ENCODE measurements at places on chromosomes 7 and 10.

DNA sequence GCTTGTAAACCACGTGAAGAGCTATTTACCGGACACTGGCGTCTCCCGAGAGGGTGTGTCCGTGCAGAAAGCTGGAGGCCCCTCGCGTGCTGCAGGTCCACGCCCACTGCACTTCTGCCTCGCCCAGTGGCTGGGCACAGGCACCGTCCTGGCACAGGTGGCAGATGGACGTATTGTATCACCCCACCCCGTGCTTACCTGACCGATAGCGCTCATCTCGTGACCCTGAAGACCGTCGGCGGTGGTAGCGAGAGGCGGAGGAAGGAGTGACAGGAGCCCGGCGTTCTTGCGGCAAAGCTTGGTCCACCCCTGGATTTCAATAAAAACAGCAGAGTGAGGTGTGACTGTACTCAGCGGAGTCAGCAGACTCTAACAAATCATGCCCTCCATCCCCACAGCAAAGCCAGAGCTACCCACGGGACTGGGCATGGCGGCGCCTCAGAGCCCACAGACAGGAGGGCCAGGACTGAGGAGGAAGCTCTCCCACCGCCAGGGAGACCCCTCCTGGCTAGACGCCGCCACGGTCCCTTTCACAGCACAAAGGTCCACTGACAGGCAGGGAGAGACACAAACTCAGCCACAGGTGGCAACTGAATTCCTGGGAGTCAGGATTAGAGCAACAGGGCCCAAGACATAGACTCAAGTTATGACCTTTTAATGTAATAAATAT is 217.1 kb downstream of the DIP2C start:
- no peak for DNase-seq

GRCh38 chr7:108132551-108133265 is 2.5 kb upstream of the LAMB4 start:
- no peak for DNase-seq

DNA sequence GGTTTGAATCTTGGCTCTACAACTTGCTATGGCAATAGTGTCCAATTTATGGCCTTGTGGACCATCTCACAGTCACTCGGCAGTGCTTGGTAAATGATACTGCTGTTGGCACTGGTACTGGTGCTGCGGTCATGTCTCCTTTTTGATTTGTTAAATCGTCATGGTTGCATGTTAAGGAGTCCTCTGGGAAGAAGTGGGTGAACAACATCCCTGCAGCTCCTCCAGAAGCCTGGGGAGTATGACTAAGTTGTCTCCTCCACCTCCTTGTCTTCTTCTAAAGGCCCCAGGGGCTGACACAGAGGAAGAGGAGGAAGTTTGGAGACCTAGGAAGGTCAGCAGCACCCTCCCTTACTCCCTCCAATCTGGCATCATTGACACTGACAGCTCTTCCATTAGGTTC is 8.5 kb downstream of the ITPRIP start:
- no peak for DNase-seq

DNA sequence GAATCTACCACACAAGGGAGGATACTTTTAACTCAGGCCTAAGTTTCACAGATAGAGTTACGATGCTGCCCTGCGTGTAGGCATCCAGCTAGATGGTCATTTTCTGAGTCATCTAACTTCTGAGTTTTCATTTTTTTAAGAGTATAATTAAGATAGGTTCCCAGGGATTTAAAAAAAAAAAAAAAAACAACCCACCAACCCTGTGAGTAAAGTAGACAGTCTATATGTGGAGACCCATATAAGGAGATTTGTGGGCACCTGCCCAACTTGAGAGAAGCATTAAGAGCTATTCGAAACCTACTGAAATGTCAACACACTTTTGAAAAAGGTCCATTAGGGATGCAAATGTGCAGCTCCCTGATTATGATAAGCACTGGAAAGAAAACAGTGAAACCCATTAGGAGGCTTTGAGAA is 257.3 kb downstream of the TRIL start:
- no peak for DNase-seq

DNA sequence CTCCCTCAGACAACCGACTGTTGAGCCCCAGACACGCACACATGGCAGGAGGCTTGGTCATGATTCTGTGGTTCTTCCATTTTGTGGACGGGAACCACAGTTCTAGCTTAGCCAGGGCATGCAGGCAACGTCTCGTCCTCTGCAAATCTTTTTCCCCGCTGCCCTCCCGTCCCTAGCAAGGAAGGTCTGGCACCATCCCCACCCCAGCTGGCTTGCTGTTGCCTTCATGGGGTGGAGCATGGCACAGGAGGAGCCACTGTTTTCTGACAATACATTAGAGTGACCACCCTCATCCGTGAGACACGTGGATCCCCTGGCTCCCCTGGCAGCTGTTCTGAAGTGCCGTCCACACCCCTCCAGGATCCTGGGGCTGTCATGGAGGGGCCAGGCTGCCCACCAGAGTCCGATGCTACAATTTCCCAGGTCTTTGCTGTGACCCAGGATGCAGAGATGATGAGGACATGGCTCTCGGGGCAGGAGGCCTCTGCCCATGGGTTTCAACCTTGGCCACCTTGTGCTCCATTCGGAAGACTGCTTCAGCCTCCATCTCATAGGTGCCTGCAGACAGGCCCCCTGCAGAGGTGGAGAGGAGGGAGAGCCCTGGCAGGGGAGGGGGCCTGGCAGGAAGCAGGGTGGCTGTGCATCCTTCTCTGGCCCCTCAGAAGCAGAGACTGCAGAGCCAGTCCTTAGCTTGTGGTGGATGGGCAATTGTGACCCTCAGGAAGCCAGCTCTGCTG is 233.6 kb downstream of the GLRX3 start:
- DNase-seq: no peak

- no peak for DNase-seq
These were observed 28.1 kb downstream of the DNMBP start for GRCh38 chr10:99981581-99982199.

DNA sequence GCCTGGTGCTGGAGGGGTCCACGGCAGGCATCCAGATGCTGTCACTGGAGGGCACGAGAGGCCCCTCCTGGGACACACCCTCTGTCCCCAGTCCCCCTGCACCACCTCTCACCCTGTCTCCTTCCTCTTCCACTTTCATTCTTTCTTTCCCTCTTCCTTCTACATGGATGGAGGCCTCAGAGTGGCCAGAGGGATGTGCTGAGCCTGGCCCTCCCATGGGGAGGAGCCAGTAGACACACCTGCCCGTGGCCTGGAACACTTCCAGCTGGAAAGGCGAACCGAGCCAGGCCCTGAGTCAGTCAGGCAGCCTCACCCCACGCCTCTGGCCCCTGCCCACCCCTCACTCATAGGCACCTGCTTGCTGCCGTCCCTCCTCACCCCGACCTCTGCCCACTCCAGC is 55.9 kb upstream of the MXI1 start:
- no peak for DNase-seq

DNA sequence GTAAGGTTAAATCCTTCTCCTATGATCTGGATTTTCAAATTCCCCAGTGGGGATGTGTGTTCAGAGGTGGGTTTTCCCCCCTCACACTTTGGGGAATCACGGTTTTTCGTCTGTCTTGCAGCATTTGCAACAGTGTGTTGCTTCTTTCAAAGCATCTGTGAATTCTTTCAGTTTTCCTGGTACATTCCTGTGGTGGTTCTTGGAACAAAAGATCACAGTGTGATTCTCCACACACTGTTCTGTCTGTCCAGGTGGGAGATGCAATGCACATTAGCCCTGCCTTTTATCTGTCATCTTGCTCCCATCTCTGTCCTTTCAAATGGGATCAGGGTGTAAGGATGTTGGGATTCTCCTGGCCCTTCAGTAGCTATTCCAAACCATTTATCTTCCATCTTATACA is 11.8 kb downstream of the AGK start:
- no peak for DNase-seq

DNA sequence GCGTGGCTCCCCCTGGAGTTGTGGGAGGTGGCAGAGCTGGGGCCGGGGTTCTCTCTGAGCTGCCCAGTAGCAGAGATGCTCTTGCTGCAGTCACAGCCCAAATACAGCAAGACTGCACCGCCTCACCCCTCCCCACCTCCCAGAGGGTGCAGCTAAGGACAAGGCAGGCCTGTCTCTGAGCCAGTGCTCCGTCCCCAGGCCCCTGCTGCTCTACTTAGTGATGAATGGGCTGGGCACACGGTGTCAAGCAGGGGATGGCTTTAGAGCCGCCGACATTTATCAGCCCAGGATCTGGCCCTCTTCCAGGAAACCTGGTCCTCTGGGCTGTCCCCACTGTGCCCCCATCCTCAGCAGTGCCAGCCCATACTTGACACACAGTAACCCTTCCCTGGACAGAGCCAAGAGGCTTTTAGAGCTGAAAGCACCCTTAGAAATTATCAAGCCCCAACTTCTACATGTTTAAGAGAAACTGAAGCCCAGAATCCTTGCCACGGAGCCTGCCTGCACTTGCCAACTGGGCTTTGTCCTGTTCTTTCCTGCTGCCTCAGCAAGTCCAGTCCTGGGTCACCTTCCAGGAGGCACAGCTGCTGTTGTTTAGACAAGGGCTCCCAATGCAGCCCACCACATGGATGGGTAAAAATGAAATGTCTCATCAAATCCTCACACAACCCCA is 137.1 kb upstream of the UNC5B start:
- no peak for DNase-seq

- DNase-seq: no peak
These were observed 89.4 kb downstream of the OAT start for GRCh38 chr10:124329362-124329761.

DNA sequence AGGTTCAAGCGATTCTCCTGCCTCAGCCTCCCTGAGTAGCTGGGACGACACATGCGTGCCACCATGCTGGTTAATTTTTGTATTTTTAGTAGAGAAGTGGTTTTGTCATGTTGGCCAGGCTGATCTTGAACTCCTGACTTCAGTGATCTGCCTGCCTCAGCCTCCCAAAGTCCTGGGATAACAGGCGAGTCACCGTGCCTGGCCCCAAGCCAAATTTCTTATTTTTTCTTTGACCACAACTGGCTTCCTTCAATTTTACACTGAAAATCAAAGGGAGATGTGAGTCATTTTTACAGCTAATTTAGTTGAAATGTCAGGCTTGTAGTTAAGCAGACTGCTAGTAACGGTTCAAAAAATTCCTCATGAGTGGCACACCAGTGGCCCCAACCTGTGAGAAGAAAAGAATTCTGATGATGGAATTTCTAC is 7.8 kb downstream of the RNF216 start:
- peak; percentile 59 for DNase-seq

DNA sequence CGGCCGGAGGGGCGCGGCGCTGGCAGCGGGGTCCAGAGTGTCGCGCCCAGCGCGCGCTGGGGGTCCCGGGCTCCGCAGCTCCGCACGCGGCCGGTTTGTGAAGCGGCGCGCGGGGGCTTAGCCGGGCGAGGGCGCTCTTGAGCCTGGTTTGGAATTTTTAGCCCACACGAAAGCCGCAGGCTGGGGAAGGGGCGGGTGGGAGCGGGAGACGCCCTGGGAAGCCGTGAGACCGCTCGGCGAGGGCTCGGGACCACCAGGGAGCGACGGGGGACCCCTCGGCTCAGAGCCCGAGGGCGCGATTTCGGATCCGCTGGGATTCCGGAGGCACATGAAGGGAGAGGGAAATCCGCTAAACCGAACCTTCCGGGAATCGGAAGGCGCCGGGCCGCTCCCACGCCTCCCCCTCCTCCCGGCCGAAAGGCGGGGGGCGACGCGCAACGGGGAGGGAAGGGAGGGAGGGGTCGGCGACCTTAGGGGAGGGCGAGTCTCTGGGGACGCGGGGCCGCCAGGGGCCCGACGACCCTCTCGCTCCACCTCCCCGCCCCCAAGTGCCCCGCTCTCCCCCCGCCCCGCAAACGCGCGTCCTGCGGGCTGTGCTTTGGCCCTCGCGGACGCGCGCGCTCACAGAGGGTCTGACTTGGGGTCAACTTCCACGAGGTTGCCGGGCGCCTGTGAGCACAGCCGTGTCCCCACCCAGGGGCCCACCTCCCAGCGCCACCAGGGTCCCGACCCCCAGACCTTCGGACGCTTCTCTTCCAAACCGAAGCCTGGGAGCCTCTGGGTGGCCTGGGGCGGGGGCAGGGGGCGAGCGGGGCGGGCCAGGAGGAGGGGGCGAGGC is 5.1 kb upstream of the ELFN1 start:
- peak; percentile 38 for DNase-seq

GRCh38 chr10:102650655-102651454 is 6.6 kb downstream of the TRIM8 start:
- no peak for DNase-seq

- no peak for DNase-seq
These were observed 26.1 kb upstream of the DNAJC1 start for GRCh38 chr10:22029445-22030236.

GRCh38 chr7:22613496-22613895 is 113.5 kb upstream of the IL6 start:
- no peak for DNase-seq

DNA sequence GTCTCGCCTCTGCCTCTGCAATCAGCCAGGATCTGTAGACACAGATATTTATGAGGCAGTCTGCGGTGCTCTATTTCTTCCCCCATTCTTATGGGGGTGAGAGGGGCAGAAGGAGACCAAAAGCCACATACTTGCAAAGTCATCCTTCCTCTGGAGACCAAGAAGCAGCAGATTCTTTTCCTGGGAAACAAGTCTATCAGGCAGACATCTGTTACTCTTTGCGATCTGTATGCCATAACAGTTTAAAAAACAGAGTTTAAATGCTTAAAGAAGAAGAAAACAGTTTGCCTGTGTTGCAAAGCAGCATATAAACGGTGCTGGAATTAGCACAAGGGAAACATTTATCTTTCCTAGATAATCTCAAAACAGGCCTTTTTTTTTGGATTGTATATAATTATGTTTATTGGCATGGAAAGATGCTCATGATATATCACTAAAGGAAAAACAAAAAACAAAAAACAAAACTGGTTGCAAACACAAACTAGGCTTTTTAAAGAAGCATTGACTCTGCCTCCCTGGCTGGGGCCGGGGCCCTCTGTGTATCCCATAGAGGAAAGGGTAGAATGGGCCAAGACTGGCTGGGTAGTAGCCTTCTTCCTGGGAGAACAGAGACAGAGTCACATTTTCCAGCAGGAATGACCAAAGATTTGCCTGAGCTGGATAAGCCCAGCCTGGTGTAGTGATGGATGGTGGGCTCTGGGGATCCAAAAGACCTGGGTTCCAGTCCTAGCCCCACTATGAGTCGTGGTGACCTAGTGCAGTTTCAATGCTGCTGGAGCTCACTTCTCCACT is 50.4 kb downstream of the RGS10 start:
- DNase-seq: no peak

GRCh38 chr7:74271742-74272141 is 17.5 kb upstream of the CLIP2 start:
- DNase-seq: no peak

DNA sequence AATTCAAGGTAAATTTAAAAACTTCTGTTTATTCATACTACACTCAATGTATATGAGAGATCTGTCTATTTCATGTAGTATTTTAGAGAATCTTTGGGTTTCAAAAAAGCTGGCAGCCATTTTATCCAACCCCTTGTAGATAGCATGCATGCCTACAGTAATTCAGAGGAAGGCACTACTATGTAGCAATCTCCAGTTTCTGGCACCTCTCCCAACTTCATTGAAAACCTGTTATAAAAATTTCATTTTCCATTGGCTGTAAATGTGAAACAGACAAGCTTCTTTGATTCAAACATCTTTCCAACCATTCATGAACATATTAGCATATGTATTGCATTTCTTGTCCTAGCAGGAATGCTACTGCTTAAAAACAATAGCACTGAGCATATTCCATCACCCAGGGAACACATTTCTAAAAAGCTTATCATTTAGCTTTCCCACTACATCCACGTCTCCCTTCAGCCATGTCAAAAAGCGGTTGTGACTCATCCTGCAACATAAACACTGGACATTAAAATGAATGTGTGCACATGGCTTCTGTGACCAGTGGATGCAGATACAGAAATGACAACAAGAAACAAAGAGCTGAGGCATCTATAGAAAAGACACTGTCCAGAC is 330.4 kb upstream of the AOAH start:
- DNase-seq: no peak

All from activated CD4-positive, alpha-beta T cell treated with anti-CD3 and anti-CD28 coated beads, Interleukin-2, amount 50 U/mL, for 16 hours (primary cell).